ENCODE measurements at places on chromosomes 3 and 15.

DNA sequence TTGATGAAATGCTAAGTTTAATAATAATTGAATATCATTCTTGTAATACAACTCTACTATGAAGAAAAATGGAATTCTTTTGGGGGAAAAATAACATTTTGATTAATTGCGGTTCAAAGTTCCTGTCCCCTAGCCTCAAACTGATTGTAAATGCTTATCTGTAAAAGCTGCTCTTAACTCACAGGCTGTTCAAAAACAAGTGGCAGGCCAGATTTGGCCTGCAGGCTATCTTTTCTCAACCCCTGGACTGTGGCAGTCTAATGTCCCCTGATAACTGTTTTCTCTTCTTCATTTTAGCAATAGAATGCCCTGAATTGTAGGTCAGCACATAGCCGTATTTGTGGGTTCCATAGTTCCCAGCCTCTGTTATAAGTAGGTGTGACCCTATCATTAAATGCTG is 23.5 kb upstream of the SAMMSON start:
- DNase-seq = no peak
- peaks cover 4% of the 10 kb centered on the region for H3K4me1 ChIP-seq
- H3K27ac ChIP-seq = no peak overlapping the region
- H3K4me3 ChIP-seq = no peak overlapping the region

- no peak for DNase-seq
- no peak overlapping the region for H3K4me3 ChIP-seq
- H3K27me3 ChIP-seq = no peaks in the 10 kb centered on the region
- H3K36me3 ChIP-seq = no peaks in the 10 kb centered on the region
- no peaks in the 10 kb centered on the region for H3K4me1 ChIP-seq
These were observed 198.7 kb downstream of the RORA start for GRCh38 chr15:61030451-61030850.

- H3K36me3 ChIP-seq = no peaks in the 10 kb centered on the region
- H3K4me3 ChIP-seq = no peak overlapping the region
- H3K4me1 ChIP-seq = peaks cover 8% of the 10 kb centered on the region
- H3K27ac ChIP-seq = no peak overlapping the region
- no peak for DNase-seq
- no peaks in the 10 kb centered on the region for H3K27me3 ChIP-seq
These were observed 292.8 kb downstream of the MEX3B start for GRCh38 chr15:81752974-81753373.

DNA sequence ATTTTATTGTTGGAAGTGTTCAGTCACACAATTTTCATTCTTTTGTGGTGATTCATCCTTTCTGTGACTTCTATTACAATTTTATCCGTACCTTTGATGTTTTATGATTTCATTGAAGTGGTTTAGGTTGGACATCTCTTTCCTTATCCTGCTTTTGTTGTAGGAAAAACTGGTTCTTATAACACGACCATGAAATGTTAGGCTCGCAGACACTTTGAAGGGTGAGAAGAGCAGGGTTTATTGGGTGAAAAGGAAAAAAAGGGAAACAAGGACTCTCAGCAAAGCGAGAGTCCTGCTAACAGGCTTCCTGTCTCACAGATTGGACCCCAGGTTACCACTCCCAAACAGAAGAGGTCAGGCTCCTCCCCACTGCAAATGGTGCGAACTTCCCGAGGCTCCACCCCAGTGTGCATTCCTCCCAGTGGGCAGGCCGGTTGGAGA is 257.4 kb downstream of the STXBP5L start:
- H3K27me3 ChIP-seq = no peaks in the 10 kb centered on the region
- H3K36me3 ChIP-seq = no peaks in the 10 kb centered on the region
- no peak for DNase-seq

- no peaks in the 10 kb centered on the region for H3K36me3 ChIP-seq
- H3K27me3 ChIP-seq = no peaks in the 10 kb centered on the region
- no peak overlapping the region for H3K27ac ChIP-seq
These were observed 328.5 kb downstream of the NAALADL2 start for GRCh38 chr3:175187586-175187985.

DNA sequence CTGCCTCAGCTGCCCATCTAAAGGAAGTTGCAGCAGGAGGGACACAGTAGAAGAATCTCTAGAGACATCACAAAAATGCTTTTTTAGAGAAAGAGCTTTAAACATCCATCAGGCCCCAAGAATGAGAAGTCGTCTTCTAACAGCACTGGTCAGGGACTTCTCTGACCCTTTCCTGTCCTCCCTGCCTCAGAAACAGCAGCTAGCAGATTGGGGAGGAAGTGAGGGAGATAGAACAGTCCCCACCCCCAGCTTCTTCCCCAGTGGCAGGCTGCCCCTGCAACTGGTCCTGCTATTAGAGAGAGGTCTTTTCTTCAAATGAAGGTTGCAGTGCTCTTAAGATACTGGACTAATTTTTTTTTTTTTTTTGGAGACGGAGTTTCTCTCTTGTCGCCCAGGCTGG is 55.1 kb downstream of the PDE8A start:
- no peak overlapping the region for H3K27ac ChIP-seq
- no peaks in the 10 kb centered on the region for H3K4me1 ChIP-seq
- no peaks in the 10 kb centered on the region for H3K27me3 ChIP-seq
- H3K36me3 ChIP-seq = no peaks in the 10 kb centered on the region

DNA sequence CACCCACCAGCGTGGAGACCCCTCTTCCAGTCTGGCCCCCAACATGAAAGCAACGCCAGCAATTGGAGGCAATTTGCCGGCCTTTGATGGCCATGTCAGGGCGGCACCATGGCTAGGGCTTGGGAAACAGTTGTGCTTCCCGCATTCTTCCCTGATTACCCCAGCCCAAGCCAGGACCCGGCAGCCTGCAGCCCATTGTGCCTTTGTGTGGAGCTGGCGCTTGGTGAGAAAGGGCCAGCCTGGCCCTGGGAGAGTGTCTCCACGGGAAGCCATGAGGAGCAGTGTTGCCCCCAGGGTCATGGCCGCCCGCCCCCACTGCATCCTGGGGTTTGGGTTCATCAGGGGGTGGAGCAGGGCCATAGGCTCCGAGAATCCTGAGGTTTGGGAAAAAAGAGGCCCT is 66.0 kb downstream of the DNAJB8 start:
- H3K4me3 ChIP-seq = no peak overlapping the region
- DNase-seq = no peak
- no peak overlapping the region for H3K27ac ChIP-seq

DNA sequence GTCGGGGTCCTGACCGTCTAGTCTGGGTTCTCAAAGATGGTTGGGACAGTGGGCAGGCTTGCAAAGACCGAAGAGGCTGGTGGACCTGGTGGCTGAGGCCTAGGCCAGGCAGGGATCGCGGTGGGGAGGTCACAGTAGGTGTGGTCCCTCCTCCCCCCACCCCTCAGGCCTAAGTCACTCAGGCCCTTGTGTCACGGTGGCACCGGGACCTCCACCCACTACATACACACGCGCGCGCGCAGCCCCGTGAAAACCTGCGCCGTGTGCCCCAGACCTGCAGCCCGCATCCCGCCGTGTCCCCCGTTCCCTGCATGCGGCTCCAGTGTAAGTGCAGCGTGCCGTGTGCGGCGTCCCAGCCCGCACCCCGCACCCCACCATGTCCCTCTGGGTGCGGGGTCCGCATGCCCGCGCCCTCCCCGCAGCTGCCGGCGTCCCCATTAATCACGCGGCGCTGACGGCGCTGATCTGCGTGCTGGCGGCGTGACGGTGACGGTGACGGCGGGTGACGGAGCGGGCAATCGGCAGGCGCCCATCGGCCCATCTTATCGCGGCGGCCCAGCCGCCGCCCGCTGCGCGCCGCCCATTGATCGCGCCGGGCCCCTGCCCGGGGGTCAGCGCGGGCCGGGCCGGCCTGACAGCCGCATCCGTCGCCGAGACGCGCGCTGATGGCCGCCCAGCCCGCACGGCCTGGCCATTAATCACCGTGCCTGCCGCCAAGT is 24.4 kb downstream of the SEC61A1 start:
- no peaks in the 10 kb centered on the region for H3K36me3 ChIP-seq
- DNase-seq = no peak
- peak overlapping the region; percentile 48 for H3K4me3 ChIP-seq
- no peaks in the 10 kb centered on the region for H3K4me1 ChIP-seq
- H3K27me3 ChIP-seq = no peaks in the 10 kb centered on the region
- H3K27ac ChIP-seq = peak overlapping the region; percentile 13

GRCh38 chr3:45510519-45510918 is 84.0 kb upstream of the LIMD1 start:
- DNase-seq = no peak
- H3K36me3 ChIP-seq = no peaks in the 10 kb centered on the region
- no peak overlapping the region for H3K27ac ChIP-seq

DNA sequence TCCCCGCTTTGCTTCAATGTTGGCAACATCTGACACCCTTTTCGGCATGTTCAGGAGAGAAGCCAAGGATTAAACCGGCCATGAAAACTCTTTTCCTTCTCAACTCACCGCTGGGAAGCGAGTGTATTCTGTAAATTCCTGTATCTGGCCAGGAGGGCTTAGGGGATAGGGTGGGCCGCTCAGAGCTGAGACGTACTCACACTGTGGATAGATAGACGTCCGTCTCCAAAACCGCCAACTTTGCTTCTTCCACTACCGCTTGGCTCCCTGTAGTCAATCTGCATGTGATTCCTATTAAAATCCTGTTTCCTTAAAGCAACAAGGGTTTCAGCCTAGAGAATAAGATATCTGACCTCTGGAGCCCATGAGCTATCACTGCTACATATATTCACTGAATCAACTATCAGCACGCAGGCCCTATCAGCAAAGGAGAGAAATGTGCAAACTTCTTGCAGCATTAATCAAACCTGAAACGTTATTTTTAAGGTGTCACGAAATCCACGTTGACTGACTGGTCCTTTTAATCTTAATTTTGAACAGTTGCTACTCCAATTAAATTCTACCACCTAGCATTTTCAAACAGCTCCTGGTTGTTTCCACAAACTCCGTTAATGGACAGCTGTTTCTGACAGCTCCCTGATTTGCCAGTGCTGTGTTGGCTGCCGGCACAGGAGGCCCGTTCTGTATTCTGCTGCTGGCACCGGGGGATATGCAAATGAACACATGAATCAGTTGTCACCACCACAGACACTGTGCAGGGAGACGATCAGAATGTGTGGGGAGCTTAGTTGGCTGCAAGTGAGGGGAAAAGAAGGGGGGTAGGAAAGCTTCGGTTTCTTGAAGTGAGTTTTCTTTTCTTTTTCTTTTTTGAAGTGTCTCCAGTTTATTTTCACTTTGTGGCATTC is 438.9 kb upstream of the ARRDC4 start:
- H3K4me3 ChIP-seq = peak overlapping the region; percentile 45
- no peaks in the 10 kb centered on the region for H3K4me1 ChIP-seq
- H3K27ac ChIP-seq = no peak overlapping the region
- no peaks in the 10 kb centered on the region for H3K36me3 ChIP-seq
- H3K27me3 ChIP-seq = no peaks in the 10 kb centered on the region
- DNase-seq = no peak

DNA sequence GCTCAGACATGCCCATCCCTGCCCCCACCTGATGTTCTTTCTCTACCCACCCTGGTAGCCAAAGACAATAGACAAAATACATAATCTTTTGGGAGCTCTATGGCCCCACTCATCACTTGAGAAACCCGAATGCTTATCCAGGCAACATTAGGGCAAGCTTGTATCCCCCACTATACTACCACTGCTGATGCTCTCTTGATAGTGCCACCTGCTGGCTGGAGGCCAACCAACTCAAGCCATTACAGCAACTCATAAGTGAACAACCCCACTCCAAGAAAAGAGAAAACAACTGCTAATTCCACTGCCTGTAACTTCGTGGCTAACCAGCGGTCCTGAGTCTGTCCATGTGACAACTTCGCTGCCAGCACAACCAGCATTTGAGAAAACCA is 342.5 kb upstream of the TGFBR2 start:
- H3K4me3 ChIP-seq = no peak overlapping the region
- H3K27ac ChIP-seq = no peak overlapping the region
- DNase-seq = no peak
- no peaks in the 10 kb centered on the region for H3K36me3 ChIP-seq
- no peaks in the 10 kb centered on the region for H3K4me1 ChIP-seq

DNA sequence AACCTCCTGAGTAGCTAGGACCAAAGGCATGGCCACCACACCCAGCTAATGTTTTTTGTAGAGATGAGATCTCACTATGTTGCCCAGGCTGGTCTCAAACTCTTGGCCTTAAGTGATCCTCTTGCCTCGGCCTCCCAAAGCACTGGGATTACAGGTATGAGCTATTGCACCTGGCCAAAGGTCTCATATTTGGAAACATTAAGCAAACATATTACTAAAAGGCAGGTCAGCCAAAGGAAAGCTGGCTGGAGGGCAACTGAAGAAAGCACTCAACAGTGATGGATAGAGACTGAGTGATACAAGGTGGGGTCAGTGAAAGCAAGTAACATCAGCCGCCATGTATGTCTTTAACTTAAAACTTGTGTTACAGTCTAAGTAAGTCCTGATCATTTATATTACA is 57.5 kb downstream of the TBC1D2B start:
- DNase-seq = no peak
- H3K27me3 ChIP-seq = no peaks in the 10 kb centered on the region
- H3K4me3 ChIP-seq = no peak overlapping the region
- no peaks in the 10 kb centered on the region for H3K36me3 ChIP-seq
- no peak overlapping the region for H3K27ac ChIP-seq

- no peak overlapping the region for H3K4me3 ChIP-seq
- no peaks in the 10 kb centered on the region for H3K27me3 ChIP-seq
- no peak for DNase-seq
- H3K27ac ChIP-seq = no peak overlapping the region
- no peaks in the 10 kb centered on the region for H3K4me1 ChIP-seq
These were observed 486.3 kb downstream of the SHQ1 start for GRCh38 chr3:72361990-72362389.

DNA sequence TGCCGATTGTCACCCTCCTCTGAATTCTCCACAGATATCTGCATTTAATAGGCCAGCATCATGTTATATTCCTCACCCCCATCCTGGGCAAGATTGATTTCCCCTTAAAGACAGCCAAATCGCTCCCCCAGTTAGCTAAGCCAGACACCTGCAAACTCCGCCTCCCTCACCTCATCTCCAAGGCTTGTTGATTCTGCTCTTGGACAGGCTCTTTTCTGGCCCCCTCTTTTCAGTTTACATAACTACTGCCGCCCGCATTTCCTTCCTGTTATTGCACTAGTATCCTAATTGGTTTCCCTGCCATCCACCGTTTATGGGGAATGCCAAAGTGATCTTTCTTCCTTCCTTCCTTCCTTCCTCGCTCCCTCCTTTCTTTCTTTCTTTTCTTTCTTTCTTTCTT is 214.7 kb upstream of the MRPL3 start:
- H3K4me3 ChIP-seq = no peak overlapping the region
- no peak overlapping the region for H3K27ac ChIP-seq
- no peaks in the 10 kb centered on the region for H3K4me1 ChIP-seq
- H3K36me3 ChIP-seq = no peaks in the 10 kb centered on the region
- no peaks in the 10 kb centered on the region for H3K27me3 ChIP-seq
- no peak for DNase-seq

DNA sequence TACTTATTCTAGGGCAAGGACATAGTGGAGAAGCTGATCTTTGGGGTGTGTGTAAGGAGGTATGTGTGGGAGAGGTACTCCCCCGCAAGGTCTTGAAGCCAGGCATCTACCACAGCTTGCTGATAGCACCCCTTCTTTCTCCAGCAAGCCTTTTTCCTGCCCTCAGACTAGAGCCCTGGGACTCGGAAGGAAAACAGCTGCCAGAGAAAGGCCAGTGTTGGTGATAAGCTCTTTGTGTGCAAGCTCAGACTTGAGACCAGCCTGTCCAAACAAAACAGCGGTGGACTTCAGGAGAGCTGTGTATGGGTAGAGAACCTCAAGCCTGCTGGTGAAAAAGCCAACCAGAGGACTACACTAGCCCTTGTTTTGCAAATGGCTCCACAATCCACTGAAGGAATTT is 1028.6 kb downstream of the MCTP2 start:
- DNase-seq = no peak
- no peak overlapping the region for H3K27ac ChIP-seq
- H3K27me3 ChIP-seq = no peaks in the 10 kb centered on the region

- no peaks in the 10 kb centered on the region for H3K4me1 ChIP-seq
- H3K27me3 ChIP-seq = no peaks in the 10 kb centered on the region
- no peak overlapping the region for H3K4me3 ChIP-seq
- H3K36me3 ChIP-seq = no peaks in the 10 kb centered on the region
- DNase-seq = no peak
These were observed 31.8 kb downstream of the MGA start for GRCh38 chr15:41692049-41692448.

Data from breast epithelium (tissue), 4 donors.